ENCODE measurements at places on chromosomes 12 and 14.

GRCh38 chr12:4610481-4610880 lies 38.4 kb downstream of the AKAP3 start:
- no peak for DNase-seq

DNA sequence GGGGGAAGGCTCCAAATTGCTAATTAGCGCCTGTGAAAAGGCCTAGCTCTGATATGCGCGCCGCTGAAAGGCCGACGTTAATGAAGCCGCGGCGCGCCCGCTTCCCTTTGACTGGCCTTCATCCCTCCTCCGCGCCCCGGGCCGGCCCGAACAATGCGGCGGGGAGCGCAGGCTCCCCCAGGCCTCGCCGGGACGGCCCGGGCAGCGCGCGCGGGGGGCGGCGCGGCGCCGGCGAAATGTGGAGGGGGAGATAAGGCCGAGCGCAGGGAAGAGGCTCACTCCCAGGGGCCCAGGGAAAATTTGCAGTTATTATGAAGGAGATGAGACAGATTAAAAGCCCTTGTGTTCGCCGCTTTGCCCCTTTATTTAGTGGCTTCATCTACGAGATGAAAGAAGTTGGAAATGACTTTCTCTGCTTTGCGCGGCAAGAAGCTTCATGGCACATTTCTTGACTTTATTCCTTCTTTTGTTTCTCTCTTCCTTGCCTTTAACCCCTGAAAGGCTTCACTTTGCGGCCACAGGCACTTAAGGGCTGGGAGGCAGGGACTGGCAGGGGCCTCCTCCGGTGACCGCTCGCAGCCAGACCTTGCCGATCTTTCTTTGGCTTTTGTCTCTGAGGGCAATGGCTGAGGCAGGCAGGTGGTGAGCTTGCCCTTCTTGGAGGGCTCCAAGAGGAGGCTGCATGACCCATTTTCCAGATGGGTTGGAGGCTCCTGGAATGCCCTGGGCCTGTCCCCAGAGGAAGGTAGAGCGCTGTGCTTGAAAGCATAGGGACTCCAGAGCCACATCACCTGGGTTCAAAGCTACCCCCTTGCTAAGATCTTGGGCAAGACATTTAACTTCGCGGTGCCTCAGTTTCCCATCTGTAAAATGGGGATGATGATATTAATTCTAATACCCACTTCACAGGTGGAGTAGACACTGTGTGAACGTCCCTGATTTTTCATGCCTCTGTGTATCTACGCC lies 12.7 kb upstream of the GPATCH2L start:
- DNase-seq, result no peak

- no peak for DNase-seq
Observed at GRCh38 chr12:44795970-44796369, 80.1 kb downstream of the NELL2 start.

DNA sequence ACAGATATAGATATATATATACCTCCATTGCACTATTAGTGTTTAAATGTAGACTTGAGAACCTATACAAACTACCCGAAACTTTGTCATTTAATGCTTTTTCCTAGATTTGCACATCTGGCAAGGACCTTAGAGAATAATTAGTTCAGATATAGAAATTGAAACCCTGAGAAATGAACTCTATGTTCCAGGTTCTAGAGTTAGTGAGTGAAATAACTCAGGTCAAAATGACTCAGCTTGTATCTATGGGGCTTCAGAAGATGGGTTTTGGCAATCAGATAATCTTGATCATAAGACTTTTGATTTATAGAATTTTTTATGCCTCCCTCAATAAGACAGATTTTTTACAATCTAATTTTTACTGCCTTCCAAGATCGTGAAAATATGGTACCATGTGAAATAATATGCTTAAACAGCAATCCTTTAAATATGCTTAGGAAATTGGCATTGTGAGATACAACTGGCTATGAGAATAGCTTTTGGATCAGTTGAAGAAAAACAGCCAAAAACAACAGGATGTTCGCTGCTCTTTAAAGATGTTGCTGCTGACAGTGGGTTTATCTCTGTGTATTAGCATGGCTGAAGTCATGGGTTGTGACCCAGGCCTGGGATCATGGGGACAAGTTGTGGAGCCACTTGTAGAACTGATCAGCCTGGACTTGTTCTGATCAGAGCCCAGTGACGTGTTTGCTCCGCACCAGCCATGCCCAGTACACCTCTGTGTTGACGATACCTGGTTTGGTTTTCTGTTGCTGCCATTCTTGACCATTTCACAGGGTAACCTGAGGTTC lies 63.6 kb downstream of the TTLL5 start:
- DNase-seq, result peak; percentile 47

GRCh38 chr12:45655186-45655585 lies 74.3 kb upstream of the ARID2 start:
- peak; percentile 34 for DNase-seq

GRCh38 chr12:11534064-11534463 lies 115.4 kb upstream of the ETV6 start:
- no peak for DNase-seq
